Amniotic stem cell (primary cell): ENCODE measurements at places on chromosomes 12 and 14.

DNA sequence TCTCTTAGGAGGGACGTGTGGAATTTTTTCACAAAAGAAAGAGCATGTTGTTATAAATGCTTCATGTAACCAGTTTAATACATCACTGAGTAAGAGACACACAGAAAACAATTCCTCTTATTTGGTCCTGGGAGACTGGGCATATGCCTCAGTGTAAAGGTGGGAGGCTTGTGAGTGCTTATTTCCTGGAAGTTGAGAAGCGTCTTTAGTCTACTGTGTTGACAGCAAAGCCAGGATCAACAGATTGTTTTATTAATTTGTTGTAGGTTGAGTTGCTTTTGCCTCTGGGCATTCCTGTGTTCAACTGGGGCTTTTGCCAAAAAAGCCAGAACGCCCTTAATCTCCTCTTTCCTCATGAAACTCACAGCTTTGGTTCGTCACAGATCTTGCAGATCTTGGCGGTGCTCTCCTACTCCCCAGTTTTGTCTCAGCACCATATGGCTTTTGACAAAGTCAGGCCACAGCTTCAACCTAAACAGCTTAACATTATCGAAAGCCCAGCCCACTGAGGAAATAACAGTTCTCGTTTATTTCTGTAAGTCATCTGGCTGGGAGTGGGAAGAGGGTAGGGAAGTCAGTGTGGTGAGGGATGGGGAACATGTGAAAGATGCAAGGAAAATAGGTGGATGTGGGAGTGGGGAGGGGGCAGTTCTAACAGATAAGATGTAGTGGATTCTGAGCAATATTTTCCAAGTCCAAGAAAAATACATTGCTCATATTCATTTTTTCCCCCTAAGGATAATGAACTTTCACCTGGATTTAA is 227.2 kb downstream of the DACT1 start:
- peak; percentile 48 for DNase-seq

DNA sequence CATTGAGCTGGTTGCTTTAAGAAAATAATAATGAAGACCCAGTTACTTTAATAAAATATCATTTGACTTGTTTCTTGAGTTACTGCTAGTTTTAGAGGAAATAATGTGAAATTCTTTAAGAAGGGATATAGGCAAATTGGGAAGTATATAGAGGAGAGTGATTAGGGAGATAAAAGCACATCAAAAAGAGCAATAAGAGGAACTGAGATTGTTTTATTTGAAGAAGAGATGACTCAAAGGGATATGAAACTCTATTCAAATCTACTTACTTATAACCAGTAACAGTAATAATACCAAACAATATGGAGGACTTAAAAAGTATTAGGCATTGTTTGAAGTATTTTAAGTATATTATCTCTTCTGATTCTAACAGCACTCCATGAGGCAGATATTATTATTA is 37.1 kb downstream of the LRRK2 start:
- DNase-seq = no peak

GRCh38 chr12:104090685-104091084 is 26.4 kb downstream of the HCFC2 start:
- DNase-seq = no peak

- DNase-seq = no peak
Measured at GRCh38 chr14:75380656-75381055, 47.2 kb upstream of the JDP2 start.

DNA sequence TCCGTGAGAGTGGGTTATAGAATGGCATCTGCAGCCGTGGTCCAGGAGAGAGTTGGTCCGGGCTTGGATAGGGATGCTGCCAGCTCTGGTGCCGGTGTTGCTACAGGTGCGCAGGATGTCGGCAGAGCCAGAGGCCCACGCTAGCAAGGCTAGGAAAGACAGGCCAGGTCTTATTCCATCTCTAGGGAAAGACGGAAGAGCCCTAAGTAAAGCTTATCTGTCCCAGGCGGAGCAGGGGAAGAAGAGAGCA is 485 bp upstream of the PSME1 start:
- no peak for DNase-seq

- DNase-seq = no peak
Measured at GRCh38 chr12:121789233-121789781, 4.2 kb downstream of the RHOF start.

DNA sequence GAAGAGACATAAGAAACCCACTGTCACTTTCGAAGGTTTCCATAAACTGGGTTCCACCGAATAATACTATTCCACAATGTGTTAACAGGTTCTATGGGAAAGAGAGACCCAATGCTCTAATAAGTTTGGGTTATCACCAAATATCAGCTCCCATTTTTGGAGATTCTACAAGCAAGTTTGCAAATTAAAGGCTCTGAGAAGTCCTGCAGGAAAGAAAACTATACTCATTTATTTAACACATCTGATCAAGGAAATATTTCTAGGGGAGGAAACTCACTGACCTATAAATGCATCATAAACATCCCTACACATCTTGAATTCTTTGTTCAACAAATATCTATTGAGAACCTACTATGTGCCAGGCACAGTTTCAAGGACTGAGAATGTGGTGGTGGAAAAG is 161.4 kb downstream of the KSR2 start:
- no peak for DNase-seq
